ENCODE measurements at places on chromosomes 11 and 22.

- no peak for DNase-seq
Observed at GRCh38 chr11:13137844-13138301, 128.8 kb downstream of the RASSF10 start.

GRCh38 chr22:44271732-44272400 lies 40.9 kb downstream of the SHISAL1 start:
- DNase-seq: no peak

GRCh38 chr11:73271936-73272679 lies at the start of gene P2RY6:
P2RY6 (plus strand) TSS chr11:73272338; CDS start chr11:73296519, 24,181 bp downstream.
- no peak for DNase-seq

GRCh38 chr11:110691926-110692325 lies 20.3 kb downstream of the ARHGAP20 start:
- no peak for DNase-seq

GRCh38 chr11:62669420-62670161 lies 1.9 kb upstream of the UQCC3 start:
- no peak for DNase-seq

DNA sequence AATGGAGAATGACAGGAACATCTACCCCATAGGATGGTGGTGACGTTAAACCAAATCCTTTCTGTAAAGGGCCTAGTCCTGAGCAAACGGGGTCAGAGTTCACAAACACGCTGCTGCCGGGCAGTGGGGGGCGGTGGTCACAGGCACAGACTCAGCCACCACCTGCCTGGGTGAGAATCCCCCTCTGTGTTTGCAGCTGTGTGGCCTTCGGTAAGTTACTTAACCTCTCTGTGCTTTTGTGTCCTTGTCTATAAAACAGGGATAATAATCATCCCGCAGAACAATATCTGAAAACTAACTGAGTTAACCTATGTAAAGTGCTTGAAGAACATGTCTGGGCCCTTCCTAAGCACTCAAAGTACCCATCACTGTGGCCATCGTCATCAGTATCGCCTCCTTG lies 26.0 kb upstream of the PDGFB start:
- DNase-seq: no peak

DNA sequence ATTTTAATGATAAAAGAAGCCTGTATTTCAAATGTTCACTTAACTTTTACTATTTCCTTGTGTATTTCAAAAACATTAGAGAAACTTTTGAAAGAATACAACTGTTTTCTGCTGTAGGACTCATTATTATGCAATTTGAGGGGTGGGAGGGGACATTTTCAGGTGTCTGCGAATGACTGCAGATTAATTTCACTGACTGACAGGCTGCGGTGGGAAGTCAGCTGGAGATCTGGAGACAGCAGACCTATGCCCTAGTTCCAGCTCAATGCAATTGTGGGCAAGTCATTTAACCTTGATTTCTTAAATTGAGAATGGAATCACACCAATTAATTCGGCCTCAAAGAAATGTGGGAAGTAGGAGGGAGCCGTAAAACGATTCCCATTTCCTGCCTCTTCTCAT lies 128.7 kb downstream of the ARL14EP start:
- DNase-seq: no peak

DNA sequence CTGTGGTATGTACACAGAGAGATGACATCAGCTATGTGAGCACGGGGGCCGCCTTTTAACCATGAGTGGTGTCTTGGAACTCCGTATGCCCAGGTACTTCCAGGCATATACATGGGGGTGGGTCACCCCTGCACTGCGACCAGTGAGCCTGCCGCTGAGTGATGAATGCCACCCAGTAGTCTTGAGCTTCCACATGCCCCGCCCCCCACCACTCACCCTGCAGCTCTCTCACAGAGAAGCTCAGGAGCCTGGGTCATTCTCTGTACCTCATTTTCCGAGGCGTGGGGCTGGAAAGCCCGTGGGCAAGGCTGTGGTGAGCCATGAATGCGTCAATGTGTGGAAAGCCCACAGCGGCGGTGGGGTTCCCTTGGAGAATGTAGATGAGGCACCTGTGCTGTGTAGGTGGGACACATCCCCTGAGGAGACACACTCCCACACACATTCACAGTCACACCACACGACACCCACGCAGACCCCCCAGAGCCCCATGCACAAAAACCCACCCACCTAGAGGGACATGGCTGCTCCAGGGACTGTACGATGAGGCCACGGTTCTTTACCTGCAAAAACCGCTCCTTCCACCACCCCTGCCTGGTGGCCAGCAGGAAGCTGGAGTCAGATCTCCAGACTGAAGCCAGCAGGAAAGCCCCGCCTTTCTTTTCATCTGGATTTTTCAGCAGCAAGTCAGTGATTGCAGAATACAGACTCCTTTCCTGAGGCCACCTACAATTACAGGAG lies 67.6 kb downstream of the PIWIL3 start:
- no peak for DNase-seq
